A375 (cell line): ENCODE measurements at places on chromosomes 6 and 20. TPM values are rescaled to one million over a fixed set of nuclear protein-coding genes. Genes with fewer than 3 reads are reported as not detected.

The BCKDHB gene
- 9.4 TPM in 2 replicates for total RNA-seq

The SLC2A10 gene
- 3.0 and 5.4 TPM in 2 replicates for total RNA-seq

The ENPP4 gene
- total RNA-seq = 0.93 and 1.0 TPM in 2 replicates

The FRK gene
- total RNA-seq = 0.03 and 0.04 TPM in 2 replicates

The DPPA5 gene
- total RNA-seq = not detected in 2 replicates

The C6orf15 gene
- total RNA-seq = not detected in 2 replicates

The RBPJL gene
- not detected in 2 replicates for total RNA-seq
